ENCODE measurements at places on chromosomes 3 and 15. TPM values are rescaled to one million over a fixed set of nuclear protein-coding genes. Genes with fewer than 3 reads are reported as not detected.

RCN2 gene
- total RNA-seq, result 25.0 TPM

GRCh38 chr3:123111640-123112039, 44.8 kb downstream of the PDIA5 start:
- ATAC-seq, result no peak

GHSR gene
- total RNA-seq, result not detected

GRCh38 chr3:54572197-54572895, 355.5 kb downstream of the LRTM1 start:
- no peak for ATAC-seq

GRCh38 chr3:158102242-158103080, 3.8 kb downstream of the SHOX2 start:
- no peak for ATAC-seq

DNA sequence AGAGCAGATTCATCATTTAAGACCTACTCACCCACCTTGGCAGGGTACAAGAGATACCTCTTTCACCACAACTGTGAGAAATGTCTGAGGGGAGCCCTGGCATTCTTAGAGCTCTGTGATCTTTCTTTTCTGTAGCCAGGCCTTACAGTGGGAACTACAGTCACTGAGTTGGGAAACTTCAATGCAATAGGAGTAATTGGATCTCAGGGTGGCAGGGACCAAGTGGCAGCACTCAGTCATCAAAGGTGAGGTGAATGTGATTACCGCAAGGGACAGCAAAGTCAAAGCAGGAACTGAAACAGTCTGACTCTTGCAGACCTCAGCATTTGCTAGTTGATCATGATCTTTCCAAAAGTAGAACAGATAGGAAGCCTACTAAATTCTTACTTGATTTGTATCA, 7.2 kb upstream of the MCF2L2 start:
- no peak for ATAC-seq

DNA sequence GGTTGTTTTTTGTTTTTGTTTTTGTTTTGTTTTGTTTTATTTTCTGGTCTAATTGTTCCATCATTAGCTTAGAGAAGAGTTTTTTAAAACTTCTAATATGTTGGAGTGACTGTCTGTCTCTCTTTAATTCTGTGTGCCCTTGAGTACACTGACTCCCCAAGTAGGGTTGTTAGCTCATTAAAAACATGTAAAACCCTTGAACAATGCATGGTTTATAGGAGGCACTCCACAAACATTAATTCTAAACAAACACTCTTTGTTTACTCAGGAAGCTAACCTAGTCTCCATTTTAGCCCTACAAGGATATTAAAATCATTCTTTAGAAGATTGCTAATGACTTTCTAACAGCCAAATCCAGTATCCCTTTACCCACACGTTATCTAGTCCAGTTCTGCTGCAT, 100.5 kb downstream of the CGGBP1 start:
- ATAC-seq, result no peak

DNA sequence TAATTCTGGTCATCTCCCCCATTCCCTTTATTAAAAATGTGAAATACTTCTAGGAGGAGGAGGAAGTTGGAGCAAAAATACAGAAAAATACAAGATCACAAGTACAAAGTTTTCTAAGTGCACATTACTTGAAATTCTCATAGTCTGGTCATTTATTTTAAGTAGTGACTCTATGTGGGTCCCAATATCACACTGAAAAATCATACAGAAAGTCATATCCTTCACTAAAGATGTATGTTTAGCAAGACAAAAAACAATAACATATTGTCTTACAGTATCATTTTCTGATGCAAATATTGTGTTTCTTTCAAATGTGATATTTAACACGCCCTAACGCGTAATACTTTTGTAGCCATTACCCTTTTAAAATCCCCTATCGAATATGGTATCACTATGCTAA, 2.5 kb downstream of the ALDH1A2 start:
- ATAC-seq, result no peak

DNA sequence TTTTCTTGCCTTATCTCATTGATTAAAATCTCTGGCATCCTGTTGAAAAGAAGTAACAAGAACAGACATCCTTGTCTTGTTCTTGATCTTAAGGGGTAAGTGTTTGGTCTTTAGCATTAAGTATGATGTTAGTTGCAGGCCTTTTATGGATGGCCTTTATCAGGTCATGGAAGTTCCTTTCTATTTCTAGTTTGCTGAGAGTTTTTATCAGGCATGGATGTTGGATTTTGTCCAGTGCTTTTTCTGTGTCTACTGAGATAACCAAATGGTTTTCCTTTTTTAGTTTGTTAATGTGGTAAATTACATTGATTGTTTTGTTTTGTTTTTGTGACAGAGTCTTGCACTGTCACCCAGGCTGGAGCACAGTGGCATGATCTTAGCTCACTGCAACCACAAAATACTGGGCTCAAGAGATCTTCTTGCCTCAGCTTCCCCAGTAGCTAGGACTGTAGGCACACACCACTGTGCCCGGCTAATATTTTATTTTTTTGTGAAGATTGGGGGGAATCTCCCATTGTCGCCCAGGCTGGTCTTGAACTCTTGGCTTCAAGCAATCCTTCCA, 26.3 kb downstream of the MRAS start:
- no peak for ATAC-seq

DNA sequence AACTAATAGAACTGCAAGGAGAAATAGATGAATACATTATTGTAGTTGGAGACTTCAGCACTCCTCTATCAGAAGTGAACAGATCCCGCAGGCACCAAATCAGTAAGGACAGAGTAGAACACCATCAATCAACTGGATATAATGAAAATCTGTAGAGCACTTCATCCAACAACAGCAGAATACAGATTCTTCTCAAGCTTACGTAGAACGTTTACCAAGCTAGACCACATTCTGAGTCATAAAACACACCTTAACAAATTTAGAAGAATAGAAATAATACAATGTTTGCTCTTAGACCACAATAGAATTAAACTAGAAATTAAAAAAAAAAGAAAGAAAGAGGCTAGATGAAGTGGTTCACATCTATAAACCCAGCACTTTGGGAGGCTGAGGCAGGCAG, 70.7 kb upstream of the NEDD4 start:
- no peak for ATAC-seq

CORO2B gene
- total RNA-seq, result 0.12 TPM

U2SURP gene
- total RNA-seq, result 49.5 TPM

NDN gene
- total RNA-seq, result 17.3 TPM

GRCh38 chr3:157542711-157543500, 39.7 kb upstream of the VEPH1 start:
- peak; percentile 84 for ATAC-seq

ARHGAP31 gene
- total RNA-seq, result 4.3 TPM

KBTBD13 gene
- not detected for total RNA-seq

GRCh38 chr15:35330916-35331315, 215.0 kb downstream of the DPH6 start:
- no peak for ATAC-seq

- ATAC-seq, result peak; percentile 61
These were observed 8.4 kb downstream of the SHF start for GRCh38 chr15:45179221-45179985.

DNA sequence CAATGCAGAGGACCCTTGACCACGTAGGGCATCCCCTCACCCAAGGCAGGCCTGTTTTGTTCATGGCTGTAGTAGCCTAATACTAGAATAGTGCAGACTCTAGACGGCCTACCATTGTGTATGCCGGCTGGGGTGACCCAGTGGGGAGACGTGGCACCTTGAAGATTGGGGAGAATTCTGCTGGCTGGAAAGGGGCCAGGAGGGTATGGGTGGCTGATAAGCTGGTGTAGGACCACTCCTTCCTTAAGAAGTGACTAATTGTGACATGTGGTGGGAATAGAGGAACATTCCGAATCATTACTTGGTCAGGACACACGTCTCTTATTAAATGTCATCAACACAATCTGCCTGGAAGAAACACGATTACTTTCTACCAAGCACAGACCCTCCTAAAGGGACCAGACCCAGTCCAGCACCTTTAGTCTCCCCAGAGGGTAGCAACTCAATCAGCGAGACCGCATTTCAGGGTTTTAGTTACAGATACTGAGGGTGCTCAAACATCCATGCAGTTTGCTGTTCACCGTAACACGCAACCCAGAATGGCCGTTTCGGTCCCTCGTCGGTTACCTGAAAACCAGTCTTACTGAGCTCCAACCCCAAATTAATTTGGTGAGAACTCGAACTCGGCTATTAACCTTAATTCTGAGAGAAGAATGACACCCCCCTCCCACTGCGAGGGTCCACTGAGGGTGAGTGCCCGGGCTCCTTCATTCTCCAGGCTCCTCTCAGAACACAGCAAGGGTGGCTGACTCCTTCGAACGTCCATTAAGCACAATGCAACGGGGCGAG, 1.6 kb upstream of the KLF13 start:
- ATAC-seq, result no peak

- ATAC-seq, result no peak
These were observed 5.6 kb downstream of the ZBTB38 start for GRCh38 chr3:141373768-141374526.

- peak; percentile 73 for ATAC-seq
These were observed 58.8 kb downstream of the CLASP2 start for GRCh38 chr3:33658991-33659848.

- no peak for ATAC-seq
These were observed 9.0 kb upstream of the U2SURP start for GRCh38 chr3:142992323-142992722.

SAMMSON gene
- total RNA-seq, result not detected

GRCh38 chr3:70149714-70150400, 150.3 kb downstream of the SAMMSON start:
- ATAC-seq, result no peak

DNA sequence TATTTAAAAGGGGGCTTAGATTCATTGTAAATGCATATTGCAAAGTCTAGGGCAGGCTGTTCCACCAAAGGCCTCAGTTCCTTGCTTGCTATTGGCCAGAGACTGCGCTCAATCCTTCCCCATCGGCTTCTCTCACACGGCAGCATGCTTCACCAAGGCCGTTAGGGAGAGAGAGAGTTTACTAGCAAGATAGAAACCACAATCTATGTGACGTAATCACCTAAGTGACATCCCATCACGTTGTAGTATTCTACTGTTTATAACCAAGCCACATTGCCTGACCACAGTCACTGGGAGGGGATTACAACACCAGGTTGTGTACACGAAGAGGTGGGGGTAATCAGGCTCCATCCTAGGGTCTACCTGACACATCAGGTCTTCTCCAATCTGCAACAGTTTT, 16.0 kb upstream of the NPAP1 start:
- ATAC-seq, result no peak

DNA sequence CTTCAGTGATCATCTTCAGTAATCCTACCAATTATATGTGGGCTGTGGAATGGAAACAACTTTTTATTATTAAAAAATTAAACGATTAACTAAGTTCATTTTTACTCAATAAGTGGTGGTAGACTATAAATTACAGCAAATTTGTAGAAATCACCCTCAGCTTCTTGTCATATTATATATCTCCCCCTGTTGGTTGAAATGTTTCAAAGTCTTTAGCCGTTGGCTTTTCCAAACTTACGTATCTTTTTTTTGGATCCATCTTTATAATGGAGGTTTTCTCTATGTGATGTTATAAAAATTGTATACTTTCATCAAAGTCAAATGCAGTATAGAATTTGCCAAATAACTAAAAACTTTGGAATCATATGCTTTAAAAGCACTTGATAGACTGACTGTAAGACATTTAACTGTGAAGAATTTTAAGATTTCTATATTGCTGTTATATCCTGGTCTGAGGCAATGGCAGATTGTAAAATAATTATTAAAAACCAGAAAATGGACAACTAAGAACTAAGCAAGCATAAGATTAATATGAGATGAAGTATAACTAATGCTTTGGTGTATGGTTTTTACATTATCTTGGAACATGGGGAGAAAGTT, 44.7 kb downstream of the ATP11B start:
- ATAC-seq, result no peak

DNA sequence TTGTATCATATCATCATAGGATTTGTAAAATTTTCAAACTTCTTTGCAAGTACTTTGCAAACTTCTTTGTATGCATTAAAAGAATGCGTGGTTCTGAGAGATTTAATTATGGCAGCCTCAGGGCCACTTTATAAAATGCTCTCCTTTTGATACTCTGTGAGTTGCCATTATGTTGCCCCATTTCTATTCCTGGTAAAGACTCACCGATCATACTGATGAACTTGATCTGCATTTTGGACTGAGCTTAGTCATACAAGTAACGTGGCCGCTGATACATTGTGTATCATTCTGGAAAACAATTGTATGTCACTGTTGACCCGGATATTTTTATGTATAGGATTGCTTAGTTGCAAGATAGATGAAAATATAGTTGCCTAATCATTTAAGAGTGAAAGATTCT, 38.8 kb downstream of the AKAP13 start:
- ATAC-seq, result peak; percentile 76

DNA sequence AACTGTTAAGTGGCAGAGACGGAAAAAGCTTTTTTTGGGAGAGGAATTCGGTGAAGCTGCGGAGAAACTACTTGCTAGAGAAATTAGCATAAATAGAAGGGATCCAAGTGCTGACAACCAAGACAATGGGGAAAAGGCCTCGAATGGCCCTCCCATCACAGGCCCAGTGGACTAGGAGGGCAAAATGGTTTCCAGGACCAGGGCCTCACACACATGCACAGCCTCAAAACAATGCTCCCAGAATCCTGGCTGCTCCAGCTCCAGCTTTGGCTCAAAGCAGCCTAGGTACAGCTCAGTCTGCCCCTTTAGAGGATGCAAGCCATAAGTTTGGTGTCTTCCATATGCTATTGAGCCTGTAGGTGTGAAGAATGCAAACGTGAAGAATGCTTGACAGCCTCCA, 388.2 kb downstream of the OTOL1 start:
- no peak for ATAC-seq

CHST2 gene
- total RNA-seq, result 1.5 TPM

DNA sequence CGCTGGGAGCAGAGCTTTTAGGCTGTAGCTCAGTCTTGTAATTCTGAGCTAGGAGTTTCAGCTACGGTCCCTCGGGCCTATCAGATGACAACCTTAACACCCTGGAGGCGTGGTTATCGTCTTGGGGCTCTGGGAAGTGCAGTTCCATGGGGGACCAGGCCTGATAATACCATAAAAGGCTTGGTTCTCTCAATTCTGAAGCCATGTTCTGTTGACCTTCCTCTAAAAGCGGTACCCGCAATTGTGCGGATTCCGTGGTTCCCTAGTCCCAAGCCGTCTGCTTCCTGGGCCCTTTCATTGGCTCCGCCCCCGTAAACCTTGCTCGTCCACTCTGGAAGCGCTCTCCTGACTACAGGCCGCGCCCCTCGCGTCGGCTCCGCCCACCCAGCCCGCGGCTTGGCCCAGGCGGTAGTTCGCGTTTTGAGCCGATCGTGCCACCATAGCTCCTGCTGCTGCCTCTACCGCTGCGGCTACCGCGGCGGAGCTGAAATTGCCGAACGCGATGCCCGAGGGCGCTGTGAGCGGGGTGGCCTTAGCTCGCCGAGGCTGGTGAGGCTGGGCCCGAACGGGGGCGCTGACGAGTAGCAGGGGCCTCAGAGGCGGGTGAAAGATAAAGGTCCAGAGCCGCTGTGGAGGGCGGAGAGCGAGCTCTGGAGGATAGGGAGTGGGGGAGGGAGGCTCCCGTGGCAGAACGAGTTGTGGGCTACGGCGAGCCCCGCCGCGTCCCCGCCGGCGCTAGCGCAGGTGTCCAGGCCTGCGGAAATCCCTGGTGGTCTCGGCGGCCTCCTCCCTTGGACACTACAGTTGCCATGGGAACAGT, at the start of gene MAPKBP1:
TSS of gene MAPKBP1 (plus strand) at position 423 of the 820 bp plus-strand sequence. CDS start 792 bp downstream, outside the sequence.
- peak; percentile 93 for ATAC-seq

KCNH8 gene
- total RNA-seq, result 0.08 TPM

Measured in esophagus mucosa (tissue), 1 donor.